DMS53 (cell line): ENCODE measurements at places on chromosomes 7 and 10.
A peak's percentile ranks its signal among the peaks of the same experiment; 100 is the strongest.

DNA sequence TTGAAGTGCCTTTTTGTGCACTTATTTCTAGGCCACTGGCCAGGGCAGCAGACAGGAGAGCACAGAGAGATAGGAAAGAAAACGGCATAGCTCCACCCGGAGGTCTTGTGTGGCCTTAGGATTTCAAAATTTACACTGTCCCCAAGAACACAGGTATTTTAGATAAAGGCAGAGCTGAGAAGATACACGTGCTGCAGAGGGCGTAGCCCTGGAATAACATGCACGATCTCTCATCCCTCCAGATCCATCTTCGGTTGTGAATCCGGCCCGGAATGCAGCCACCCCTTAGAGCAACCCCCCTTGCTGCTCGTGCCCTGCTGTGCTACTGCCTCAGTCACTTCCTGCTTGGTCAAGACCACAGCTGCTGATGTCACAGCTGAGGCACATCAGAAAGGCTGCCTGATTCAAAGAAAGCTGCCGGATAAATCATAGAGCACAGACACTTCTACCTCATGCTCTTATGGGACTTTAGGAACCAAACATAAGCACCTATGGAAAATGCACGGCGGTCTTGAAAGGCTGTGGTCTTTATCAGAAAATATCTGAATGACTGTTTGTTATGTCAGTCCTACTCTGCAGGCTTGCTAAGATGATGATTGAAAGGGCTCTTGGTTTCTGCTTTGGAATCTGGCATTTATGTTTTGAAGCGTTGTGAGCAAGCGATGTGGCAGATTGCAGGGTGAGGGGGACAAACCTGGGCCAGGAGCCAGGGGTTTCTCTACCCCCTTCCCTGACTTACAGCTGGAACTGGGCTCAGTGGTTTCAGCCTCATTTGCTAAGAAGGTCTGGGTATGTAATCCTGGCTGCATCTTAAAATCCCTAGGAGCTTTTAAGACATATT, 152.0 kb downstream of the SVIL start:
- no peak for DNase-seq

DNA sequence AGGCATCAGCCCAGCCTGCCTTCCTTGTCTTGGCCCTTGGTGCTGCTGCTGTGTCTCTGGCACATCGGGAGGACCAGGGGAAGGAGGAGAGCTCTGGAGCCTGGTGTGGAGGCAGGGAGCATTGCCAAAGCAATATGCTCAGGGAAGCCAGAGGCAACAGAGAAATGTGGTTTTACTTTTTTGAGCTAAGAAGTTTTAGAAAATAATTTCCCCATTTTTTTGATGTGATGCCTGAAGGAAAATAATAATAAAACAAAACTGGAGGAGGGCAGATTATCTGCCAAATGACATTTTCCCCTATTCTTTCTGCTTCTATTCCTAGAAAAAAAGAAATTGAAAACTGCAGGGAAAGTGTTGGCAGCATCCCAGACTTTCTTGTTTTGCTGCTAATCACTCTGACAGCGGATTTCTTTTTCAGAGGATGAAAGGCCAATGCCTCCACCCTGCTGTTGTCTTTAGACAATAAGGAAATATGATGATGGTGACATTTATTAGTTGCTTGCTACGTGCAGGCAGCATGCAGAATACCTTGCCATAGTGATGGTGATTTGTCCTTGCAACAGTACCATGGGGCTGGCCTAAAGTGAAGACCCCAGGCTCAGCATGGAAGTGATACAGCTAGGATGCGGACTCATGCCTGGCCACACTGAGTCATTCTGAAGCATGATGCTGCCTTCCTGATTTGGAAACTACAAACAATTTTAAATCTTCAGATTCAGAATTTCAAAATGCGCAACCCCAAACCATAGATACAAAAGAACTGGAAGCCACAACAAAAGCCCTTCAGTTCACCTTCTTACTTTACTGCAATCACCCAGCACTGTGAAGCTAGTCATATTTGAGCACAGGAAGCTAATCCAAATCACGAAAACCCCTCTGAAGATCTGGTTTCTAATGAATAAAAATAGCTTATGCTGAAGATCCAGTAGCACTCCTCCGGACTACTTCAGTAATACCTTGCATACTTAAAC, 260.2 kb upstream of the TMEM72 start:
- DNase-seq = no peak

- DNase-seq = no peak
Measured at GRCh38 chr10:118692872-118693271, 61.9 kb downstream of the CACUL1 start.

- DNase-seq = no peak
Measured at GRCh38 chr10:29501692-29502091, 133.1 kb downstream of the SVIL start.

GRCh38 chr10:48948470-48949037, 8.9 kb upstream of the LRRC18 start:
- DNase-seq = no peak

- DNase-seq = peak; percentile 96
Measured at GRCh38 chr10:47384148-47384921, at the start of gene ZNF488. ZNF488 (minus strand) TSS chr10:47384293; CDS start chr10:47368829, 15,464 bp downstream.

DNA sequence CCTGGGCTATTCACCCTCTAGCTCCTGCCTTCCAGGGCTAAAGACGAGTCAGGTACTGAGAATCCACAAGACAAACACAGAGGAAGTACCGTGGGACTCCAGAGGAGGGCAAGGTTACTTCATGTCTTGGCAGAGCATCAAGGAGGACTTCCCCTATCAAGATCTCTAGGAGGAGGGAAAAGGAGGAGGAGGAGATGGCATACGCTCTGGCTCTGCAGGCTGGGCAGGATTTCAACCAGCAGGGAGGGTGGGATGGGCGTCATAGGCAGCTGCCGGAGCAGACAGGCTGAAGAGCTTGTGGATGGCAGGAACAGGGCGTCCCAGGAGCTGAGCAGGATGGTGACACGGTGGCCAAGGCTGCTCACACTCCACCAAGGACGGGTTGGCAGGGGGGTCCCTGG, 21.3 kb downstream of the MDH2 start:
- peak; percentile 72 for DNase-seq

DNA sequence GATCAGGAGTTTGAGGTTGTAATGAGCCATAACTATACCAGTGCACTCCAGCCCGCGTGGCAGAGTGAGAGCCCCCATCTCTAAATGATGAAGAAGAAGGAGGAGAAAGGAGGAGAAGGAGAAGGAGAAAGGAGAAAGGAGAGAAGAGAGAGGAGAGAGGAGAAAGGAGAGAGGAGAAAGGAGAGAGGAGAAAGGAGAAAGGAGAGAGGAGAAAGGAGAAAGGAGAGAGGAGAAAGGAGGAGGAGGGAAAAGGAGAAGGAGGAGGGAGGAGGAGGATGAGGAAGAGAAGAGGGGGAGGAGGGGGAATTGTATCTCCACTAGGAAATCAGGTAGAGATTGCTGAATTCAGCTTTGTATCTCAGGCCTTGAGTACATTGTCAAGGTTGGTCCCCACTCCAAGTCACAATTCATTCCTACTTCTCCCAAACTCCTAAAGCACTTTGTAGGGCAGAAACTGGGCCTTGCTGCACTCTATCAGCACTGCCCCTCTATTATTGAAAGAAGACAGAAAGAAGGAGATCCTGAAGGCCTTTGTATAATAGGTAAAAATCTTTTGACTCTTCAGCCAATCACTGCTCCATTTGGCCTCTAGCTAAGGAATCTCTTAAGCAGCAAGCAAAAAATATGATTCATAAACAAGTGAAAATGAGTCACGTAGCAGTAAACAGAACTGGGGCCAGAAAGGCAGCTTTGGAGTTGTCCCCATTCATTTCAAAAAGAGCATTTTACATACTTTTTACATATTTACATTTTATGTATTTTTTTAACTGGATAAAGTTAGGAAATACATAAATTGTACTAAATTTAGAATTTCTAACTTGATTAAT, 178.0 kb downstream of the IMMP2L start:
- no peak for DNase-seq

DNA sequence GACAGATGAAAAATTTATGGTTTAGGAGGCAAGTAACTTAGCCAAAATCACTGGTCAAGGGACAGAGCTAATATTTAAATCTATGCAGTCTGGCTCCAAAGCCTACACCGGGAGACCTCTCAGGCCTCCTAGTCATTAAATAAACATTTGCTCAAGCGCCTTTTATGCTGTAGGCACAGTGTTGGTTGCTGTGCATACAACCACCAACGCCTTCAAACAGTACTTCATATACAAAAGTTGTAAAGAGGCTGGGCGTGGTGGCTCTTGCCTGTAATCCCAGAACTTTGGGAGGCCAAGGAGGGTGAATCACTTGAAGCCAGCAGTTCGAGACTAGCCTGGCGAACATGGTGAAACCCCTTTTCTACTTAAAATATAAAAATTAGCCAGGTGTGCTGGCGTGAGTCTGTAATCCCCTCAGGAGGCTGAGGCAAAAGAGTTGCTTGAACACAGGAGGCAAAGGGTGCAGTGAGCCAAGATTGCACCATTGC, 159.8 kb downstream of the MAGI2 start:
- DNase-seq = peak; percentile 99

GRCh38 chr10:18505456-18506118, 145.8 kb downstream of the NSUN6 start:
- no peak for DNase-seq

DNA sequence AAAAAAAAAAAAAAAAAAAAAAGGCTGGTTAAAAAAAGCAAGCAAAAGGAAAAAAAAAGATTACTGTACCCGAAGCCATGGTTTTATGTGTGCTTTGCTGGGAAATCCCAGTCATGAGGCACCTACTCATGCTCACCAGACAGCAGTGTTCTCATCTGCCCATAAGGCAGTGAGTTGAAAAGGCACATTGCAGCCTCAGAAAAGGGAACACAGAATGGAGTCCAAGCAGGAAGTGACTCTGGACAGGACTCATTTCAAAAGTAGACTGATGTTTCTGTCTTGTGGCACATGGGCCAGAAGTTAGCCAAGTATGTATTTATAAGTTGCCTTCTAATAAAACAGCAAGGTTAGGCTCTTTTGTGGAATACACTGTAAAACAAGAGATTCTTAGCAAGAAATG, 40.2 kb downstream of the PDSS1 start:
- DNase-seq = peak; percentile 23

DNA sequence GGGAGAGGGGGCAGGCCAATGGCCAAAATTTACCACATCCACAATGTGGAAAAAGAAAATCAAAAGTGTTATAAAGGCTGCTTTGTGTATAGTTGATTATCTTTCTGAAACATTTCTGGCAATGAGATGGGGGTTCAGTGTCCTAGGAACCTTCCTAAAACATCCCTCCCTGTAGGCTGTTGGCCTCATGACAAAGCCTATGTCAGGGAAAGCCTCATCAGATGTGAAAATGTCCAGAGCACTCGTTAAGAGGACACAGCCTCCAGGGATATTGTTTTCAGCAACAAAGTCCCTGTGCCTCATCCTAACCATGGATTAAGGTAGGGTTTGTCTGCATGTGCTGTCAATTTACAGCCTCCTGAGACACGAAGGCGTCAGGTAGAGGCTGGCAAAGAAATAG, 17.0 kb downstream of the SUN3 start:
- no peak for DNase-seq

DNA sequence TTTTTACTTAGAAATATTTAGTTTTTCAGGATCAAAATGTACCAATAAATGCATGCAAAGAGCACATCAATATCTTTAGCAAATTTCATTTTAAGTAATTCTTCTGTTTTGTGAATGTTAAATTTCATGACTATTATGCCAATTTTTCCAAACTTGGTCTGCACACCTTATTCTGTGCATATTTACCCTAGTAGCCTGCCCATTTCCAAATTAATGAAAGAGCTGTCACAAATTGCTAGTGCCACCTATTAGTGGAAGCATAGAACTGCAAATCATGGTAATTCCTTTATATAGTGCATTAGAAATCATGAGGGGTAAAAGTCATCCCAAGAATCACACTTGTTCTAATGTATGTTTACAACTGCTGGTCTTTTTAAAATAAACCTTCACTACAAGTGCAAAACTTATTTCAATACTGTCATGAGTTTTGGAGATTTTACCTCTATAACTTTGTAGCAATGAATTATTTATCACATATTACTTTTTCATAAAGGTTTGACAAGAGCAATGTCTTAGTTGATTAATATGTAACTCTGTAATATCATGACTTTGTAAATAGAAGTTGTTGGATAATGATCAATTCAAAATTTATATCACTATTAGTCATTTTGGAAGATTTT, 5.7 kb downstream of the SEMA3A start:
- DNase-seq = peak; percentile 66
